ENCODE measurements at places on chromosomes 6 and 20.

DNA sequence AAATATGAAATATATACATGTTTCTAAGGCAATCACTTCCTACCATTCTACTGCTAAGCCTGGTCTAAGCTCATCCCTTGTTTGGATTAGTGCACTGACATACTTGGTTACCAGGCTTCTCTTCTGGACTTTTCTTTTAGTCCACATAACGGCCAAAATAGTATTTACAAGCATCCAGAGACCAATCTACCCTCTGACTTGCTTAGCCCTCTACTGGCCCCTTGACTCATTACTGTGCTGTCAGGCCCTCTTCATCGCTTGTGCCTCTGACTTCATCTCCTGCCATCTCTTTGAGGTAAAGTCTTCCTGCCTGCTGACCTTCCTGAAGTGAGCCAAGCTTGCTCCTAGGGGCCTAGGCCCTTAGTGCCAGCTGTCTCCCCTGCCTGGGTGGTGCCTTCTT lies 35.1 kb downstream of the TULP4 start:
- DNase-seq, result no peak

- DNase-seq, result no peak
These were observed 44.3 kb upstream of the IRF4 start for GRCh38 chr6:347232-347631.

- no peak for DNase-seq
These were observed 21.8 kb downstream of the LMBRD1 start for GRCh38 chr6:69774740-69775584.

- no peak for DNase-seq
These were observed 116.2 kb downstream of the GMDS start for GRCh38 chr6:2129182-2129621.

- no peak for DNase-seq
These were observed 20.5 kb downstream of the MAP7 start for GRCh38 chr6:136529710-136530109.

- DNase-seq, result no peak
These were observed 235.1 kb upstream of the ZNF217 start for GRCh38 chr20:53828682-53829254.

DNA sequence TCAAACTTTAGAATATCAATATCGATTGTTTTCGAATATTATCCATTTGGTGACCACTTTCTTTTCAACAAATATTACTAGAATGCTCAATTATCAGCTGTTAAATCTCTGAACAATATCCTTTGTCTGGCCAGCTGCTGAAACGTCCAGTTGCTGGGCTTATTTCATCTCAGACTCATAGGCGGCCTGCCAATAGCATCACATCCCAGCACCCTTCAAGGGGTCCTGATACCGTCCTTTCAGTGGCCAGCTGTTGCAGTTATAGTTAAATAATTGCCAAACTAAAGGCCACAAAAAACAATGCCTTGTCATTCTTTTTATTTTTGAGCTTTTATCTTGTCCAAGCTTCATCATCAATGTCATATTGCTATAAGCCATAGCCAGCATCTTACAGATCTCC lies 1006.8 kb upstream of the MANEA start:
- DNase-seq, result no peak
